Sigmoid colon (tissue), 7 donors: ENCODE measurements at places on chromosomes 12 and 14. TPM values are rescaled to one million over a fixed set of nuclear protein-coding genes. Genes with fewer than 3 reads are reported as not detected.

The PYGL gene
- 49.9 TPM for total RNA-seq

The MYRFL gene
- not detected for total RNA-seq

The TAOK3 gene
- total RNA-seq, result 28.2 TPM

The C1R gene
- total RNA-seq, result 472 TPM

DNA sequence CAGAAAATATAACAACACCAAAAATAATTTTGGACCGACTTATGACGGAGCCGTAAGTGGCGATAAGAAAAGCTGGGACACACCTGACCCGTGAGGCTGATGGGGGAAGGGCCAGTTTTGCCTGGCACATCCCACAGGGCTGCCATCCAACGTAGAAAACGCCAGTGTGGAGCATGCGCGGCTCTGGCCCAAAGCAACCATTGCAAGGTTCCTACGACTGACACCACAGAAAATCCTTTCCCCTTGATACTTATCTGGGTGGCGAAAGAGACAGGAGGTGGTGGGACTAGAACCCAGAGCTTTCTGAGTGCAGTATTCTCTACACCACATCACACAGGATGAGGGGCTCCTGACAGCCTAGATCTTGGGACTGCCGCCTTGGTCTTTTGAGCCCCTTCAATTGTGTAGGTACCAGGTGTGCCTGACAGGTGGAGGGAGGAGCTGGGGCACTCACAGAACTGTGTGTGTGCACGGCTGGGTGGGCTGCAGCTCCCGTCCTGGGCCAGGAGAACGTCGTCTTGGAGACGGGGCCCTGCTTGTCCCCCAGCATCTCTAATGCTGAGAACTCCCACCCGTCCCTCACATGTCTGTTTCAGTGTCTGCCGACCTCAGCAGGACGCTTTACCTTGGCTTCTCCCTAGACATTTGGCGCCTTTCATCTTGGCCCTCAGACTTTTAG is 17.4 kb upstream of the CACNA2D4 start:
- DNase-seq, result peak; percentile 57

DNA sequence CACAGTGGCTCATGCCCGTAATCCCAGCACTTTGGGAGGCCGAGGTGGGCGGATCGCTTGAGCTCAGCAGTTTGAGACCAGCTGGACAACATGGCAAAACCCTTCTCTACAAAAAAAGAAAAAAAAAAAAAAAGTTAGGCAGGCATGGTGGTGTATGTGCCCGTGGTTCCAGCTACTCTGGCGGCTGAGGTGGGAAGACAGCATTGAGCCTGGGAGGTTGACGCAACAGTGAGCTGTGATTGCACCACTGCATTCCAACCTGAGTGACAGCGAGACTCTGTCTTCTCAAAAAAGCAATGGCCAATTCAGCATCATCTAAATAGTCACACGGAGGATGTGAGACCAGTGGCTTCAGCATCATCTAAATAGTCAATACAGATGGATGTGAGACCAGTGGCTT is 10.4 kb upstream of the SAMD4A start:
- DNase-seq, result no peak

The TSPAN8 gene
- total RNA-seq, result 3.1 TPM

The PPP2R5C gene
- 115 TPM for total RNA-seq

The FLVCR2 gene
- 2.9 TPM for total RNA-seq

The CHFR gene
- total RNA-seq, result 23.5 TPM

DNA sequence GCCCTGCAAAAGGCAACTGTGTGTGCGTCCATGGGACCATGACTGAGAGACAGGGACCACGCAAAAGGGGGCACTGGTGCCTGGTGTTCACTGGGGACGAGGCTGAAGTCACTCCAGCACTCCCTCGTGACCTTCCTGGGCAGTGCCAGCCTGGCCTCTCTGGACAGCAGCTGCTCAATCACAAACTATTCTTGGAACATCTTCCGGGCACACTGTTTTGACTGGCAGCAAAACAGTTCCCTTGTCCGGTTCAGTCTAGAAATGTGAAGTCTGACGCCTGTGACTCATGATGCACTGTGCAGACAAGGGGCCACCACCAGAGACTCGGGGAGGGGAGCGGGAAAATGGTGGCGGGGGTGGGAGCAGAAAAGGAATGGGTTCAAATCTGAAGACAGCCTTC is 20.8 kb downstream of the SNRNP35 start:
- DNase-seq, result no peak

The DIO3 gene
- total RNA-seq, result 4.3 TPM

DNA sequence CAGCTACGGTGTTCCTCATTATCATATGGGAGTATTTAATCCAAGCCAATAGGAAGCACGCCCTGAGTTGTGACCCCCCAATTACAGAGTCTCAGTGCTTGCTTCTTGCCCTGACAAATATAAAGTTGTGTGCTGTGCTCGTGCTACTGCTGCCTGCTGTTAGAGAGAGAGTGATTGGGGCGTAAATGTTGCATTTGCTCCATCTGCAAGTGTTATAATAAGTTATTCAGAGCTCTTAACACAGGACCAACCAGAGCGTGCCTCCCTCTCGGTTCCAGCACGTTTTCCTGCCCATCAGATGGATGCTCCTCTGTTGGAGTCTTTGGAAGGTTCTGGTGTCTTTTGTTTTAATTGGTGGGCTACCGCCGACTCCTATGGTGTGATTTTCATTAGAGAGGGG is 81.4 kb downstream of the TESC start:
- DNase-seq, result no peak

- DNase-seq, result no peak
These were observed 21.2 kb downstream of the JDP2 start for GRCh38 chr14:75449036-75449435.

DNA sequence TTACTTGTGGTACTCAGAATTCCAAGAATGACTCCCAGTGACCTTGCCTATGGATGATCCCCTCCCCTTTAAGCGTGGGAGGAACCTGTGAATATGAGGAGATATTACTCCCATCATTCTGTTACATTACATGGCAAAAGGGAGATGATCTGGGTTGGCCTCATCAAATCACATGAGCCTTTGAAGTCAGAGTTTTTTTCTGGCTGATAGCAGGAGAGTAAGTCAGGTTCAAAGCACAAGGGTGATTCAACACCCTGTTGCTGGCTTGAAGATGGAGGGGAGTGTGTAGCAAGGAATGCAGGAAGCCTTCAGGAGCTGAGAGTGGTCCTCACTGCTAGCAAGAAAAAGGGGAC is 9.1 kb upstream of the MDM2 start:
- DNase-seq, result no peak

GRCh38 chr12:75337905-75338304 is 3.4 kb downstream of the GLIPR1L1 start:
- no peak for DNase-seq

- DNase-seq, result no peak
These were observed 24.3 kb upstream of the SMUG1 start for GRCh38 chr12:54213079-54213478.

The PGF gene
- total RNA-seq, result 3.6 TPM

GRCh38 chr14:83379436-83379835 is 1845.8 kb upstream of the SEL1L start:
- DNase-seq, result no peak

DNA sequence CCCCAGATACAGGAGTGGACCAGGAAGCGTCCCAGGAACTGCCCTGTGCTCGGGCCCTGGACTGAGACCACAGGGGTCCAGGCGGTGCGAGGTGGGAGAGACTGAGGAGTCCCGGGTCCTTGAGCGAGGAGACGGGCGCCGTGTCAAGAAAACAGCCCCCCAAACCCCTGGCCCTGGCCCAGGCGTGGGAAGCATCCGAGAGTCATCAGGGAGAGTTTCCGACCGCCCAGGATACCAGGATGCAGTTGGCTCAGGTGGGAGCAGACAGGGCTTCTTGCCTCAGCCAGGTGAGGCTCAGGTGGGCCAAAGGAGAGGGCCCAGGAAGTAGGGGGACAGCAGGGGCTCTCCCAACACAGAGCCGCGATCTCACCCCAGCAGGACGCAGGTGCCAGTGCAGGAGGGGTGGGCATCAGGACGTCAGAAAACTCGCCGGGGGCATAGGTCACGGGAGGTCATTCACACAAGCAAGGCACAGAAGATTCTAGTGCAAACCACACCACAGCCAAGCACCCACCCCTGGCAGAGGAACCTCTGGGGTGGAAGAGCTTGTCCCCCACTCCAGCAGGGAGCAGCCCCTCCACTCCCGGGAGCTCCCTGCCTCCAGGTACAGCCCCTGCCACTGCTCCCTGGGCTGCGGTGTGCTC is 102.5 kb upstream of the EIF5 start:
- DNase-seq, result no peak

GRCh38 chr12:8453796-8454195 is 2.0 kb upstream of the CLEC6A start:
- no peak for DNase-seq

DNA sequence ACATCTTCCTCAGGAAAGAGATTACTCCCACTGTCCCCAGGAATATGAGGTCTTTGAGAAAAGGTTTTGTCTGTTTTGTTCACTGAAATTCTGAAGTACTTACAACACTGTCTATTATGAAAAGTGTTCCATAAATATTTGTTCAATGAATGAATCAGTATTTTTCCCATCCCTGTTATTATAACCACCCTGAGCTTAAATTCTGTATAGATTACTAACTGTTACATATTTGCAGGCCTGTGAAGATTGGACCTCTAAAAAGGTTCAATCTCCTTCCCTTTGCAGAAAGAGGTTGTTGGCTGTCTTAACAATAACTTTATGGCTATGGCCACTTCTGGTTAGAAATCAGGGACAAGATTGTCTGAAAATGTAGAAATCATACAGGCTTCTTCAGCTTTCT is 174.5 kb upstream of the NPAS3 start:
- DNase-seq, result no peak

The FAR2 gene
- 11.4 TPM for total RNA-seq

The MARK3 gene
- total RNA-seq, result 72.7 TPM

The HHIPL1 gene
- total RNA-seq, result 3.6 TPM

DNA sequence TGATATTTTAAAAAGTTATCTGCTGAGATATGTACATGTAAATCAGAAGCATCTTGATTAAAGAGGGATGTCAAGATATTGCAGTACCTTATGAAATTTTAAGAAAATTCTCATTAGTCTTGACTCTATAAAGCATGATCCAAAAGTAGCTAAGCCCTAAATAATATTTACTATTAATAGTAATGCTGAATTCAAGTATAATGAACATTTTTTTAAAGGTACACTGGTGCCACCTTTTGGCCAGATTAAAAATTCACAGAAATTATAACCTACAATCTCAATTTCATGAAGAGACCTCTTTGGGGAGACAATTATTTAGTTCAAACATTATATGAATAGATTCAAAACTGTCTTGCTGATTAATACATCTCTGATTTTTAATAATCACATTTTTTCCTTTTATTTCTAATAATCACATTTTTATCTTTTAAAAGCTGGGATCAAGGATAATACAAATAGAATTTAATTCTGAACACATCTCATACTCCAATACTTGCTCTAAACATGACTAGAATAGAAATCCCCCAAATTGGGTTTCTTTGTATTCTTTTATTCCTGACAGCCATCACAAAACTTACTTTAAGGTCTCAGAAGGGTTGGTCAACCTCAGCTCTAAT is 13.4 kb downstream of the AKAP5 start:
- DNase-seq, result no peak

The KRT2 gene
- not detected for total RNA-seq

The NFATC4 gene
- total RNA-seq, result 76.4 TPM

DNA sequence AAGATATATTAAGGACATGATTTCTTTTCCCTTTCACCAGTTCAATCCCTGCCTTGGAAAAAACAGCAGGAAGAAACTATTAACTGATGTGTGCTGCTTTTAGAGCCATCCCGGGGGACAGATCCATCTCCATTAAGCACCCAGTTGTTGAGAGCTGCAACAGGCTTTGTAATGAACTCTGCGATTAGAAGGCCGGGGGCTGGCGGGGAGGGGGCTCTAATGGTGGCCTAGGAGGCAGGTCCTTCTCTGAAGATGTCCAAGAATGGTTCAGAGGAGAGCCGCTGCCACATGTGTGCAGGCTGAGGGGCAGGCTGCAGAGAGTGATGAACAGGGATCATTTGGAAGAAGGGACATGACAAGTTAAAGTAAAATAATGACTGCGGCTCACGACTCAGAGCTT is 67.8 kb downstream of the GALNT8 start:
- DNase-seq, result no peak

- DNase-seq, result no peak
These were observed 360.4 kb upstream of the FOXG1 start for GRCh38 chr14:28406196-28406595.

The PRH2 gene
- total RNA-seq, result not detected

- peak; percentile 97 for DNase-seq
These were observed 6.8 kb upstream of the NR4A1 start for GRCh38 chr12:52044292-52044983.

The USP44 gene
- 4.7 TPM for total RNA-seq

DNA sequence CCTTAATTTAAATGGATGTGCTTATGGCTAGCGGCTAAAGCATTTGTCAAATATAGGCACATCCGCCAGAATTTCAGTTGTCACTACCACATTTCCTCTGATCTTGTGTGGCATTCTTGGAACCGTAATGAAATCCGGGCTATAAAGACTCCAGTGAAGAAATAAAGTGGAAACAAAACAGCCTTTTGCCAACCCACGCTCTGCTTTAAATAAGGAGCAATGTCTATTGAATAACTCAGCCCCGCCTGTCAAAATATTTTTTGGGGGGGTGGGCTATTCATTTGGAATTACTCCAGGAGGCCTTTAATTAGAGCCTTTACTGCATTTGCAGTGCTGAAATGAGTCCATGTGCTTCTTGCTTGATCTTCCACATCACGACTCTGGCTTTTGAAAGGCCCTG is 179.6 kb upstream of the RPH3A start:
- DNase-seq, result no peak

The SIX6 gene
- not detected for total RNA-seq

The KCNJ8 gene
- total RNA-seq, result 17.5 TPM

GRCh38 chr12:98893126-98893674 is 248.1 kb downstream of the APAF1 start:
- DNase-seq, result no peak

The OTOGL gene
- total RNA-seq, result 4.7 TPM

- no peak for DNase-seq
These were observed 406.3 kb downstream of the RPL10L start for GRCh38 chr14:46245276-46245675.

DNA sequence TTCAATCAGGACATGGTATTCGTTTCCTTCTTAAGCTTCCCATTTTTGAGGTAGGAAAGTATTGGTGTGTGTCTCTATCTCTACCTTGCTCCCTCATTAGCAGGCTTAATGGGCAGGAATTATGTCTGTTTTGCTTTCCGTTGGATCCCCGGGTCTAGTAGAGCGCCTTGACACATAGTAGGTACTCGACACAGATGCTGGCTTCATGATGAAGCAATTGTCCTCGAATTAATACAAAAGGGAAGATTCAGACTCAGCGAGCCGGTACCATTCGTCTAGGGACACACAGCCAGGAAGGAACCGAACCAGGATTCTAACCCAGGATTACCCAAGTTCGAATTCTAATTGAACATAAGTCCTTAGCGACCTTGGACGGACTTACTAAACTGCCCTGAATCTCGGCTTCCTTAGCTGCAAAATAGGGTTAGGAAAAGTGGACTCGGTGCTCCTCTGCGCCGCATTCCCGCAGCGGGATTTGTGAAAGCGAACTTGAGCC is 496 bp upstream of the ISCU start:
- DNase-seq, result no peak

The EFS gene
- total RNA-seq, result 10.4 TPM

GRCh38 chr14:24093901-24094840 is at the start of gene PCK2:
Gene PCK2 (plus strand): TSS chr14:24094311. CDS start chr14:24094406, 95 bp downstream.
- peak; percentile 98 for DNase-seq

GRCh38 chr12:123916729-123917128 is 55.9 kb downstream of the CCDC92 start:
- DNase-seq, result no peak
